ENCODE measurements at places on chromosomes 7 and 10. TPM values are rescaled to one million over a fixed set of nuclear protein-coding genes. Genes with fewer than 3 reads are reported as not detected.

The AGAP5 gene
- 5.0 TPM for polyA plus RNA-seq

The CPN1 gene
- polyA plus RNA-seq = not detected

The C7orf33 gene
- not detected for polyA plus RNA-seq

DNA sequence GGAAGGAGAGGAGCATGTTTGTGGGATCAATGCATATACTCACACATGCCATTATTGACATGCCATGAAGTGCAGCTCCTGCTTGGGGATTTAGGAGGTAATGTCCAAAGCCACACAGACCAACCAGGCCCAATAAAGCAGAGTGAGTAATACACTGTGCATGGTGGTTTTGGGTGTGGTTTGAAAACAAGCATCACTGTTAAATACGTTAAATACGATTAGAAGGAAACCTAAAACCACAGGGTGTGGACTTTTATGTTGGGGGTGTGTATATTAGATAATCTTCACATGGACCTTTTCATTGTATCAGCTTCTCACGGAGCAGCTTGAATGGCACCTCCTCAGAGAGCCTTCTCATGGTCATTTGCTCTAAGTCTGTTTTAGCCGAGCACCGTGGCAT is 10.4 kb upstream of the EIF3A start:
- H3K36me3 ChIP-seq = no peaks in the 10 kb centered on the region
- H3K27me3 ChIP-seq = no peaks in the 10 kb centered on the region
- no peaks in the 10 kb centered on the region for H3K4me1 ChIP-seq
- no peak overlapping the region for H3K27ac ChIP-seq
- DNase-seq = no peak
- H3K4me3 ChIP-seq = no peak overlapping the region

- no peak overlapping the region for H3K4me3 ChIP-seq
- H3K27me3 ChIP-seq = no peaks in the 10 kb centered on the region
- H3K27ac ChIP-seq = no peak overlapping the region
- H3K36me3 ChIP-seq = no peaks in the 10 kb centered on the region
- H3K4me1 ChIP-seq = no peaks in the 10 kb centered on the region
- DNase-seq = no peak
Measured at GRCh38 chr7:116717137-116717536, 45.1 kb downstream of the MET start.

All from GM23338 (cell line).